Activated CD4-positive, alpha-beta T cell treated with anti-CD3 and anti-CD28 coated beads, Interleukin-2, amount 50 U/mL, for 1 hour (primary cell): ENCODE measurements at places on chromosomes 16 and 17.
A peak's percentile ranks its signal among the peaks of the same experiment; 100 is the strongest.

- DNase-seq, result no peak
Observed at GRCh38 chr16:57677622-57678369, 9.7 kb downstream of the ADGRG3 start.

- no peak for DNase-seq
Observed at GRCh38 chr17:17887752-17888304, 51.0 kb upstream of the SREBF1 start.

GRCh38 chr16:74774223-74775139 is at the start of gene FA2H:
Gene FA2H, minus strand, starts transcription at chr16:74774820. Its CDS starts 65 bp downstream, at chr16:74774755.
- DNase-seq, result peak; percentile 60

- peak; percentile 60 for DNase-seq
Observed at GRCh38 chr16:56657555-56658326, at the start of gene MT1F. Gene MT1F, plus strand, starts transcription at chr16:56657959. Its CDS starts 100 bp downstream, at chr16:56658059.

DNA sequence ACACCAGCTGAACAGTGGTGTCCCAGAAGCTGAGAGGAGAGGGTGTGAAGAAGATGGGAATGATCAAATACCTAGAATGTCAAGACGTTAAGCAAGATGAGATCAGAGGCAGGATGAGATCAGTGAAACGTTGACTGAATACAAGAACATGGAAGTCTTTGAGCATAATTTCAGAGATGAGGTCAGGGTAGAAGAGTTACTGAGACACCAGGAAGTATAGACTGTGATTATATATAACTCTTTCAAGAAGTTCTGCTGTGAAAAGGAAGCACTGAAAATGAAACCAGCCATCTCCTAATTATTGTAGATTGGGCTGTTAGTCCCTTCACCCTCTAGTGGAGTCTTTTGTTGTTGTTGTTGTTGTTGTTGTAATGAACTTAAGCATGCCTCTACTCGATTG is 9.1 kb downstream of the SHCBP1 start:
- no peak for DNase-seq

DNA sequence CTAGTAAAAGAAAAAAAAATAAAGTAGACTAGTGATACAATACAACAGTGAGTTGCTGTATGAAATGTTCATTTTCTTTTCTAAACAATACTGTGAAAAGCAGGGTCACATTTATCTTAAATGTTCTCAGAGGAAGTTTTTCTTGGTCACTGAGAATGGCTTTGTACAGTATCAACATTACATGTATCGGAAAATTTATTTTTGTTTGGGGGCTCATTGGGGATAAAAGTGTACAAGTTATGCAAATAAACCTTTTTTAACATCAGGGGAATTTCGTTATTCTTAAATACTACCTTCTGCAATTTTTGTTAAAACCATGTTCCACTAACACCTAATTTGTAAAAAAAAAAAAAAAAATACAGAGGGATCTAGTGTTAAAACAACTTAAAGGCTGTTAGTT is 8.7 kb upstream of the ZNF594 start:
- no peak for DNase-seq

GRCh38 chr17:36089888-36090836 is at the start of gene CCL3:
Gene CCL3, minus strand, starts transcription at chr17:36090143. Its CDS starts 85 bp downstream, at chr17:36090058.
- no peak for DNase-seq

- DNase-seq, result no peak
Observed at GRCh38 chr17:30957741-30958140, 13.1 kb upstream of the RNF135 start.

DNA sequence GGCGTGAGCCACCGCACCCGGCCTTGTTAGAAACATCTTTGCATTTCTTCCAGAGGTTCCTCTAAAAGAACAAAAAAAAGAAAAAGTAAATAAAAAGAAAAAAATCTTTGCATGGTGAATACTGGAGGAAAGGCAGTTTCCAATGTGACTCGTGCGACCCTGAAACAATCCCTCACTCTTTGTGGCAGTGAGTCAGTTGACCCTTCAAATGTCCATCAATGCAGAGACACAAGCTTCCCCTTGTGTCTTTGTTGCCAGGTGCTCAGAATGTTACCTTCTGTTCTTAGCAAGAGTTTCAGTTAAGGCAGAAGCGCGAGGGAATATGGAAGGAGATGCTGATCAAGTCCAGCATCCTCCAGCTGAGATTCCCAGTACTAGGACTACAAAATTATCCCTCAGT is 16.4 kb downstream of the CACNG4 start:
- DNase-seq, result no peak

GRCh38 chr16:69564845-69565670 is 708 bp upstream of the NFAT5 start:
- DNase-seq, result no peak

GRCh38 chr17:79786930-79787643 is 9.1 kb downstream of the CBX2 start:
- no peak for DNase-seq

- DNase-seq, result no peak
Observed at GRCh38 chr16:50340578-50340977, 28.2 kb downstream of the BRD7 start.

GRCh38 chr16:83998091-83998490 is 30.0 kb downstream of the NECAB2 start:
- DNase-seq, result no peak

- no peak for DNase-seq
Observed at GRCh38 chr16:8943966-8944759, 19.5 kb downstream of the USP7 start.

GRCh38 chr17:81961521-81962498 is 823 bp upstream of the NOTUM start:
- no peak for DNase-seq

DNA sequence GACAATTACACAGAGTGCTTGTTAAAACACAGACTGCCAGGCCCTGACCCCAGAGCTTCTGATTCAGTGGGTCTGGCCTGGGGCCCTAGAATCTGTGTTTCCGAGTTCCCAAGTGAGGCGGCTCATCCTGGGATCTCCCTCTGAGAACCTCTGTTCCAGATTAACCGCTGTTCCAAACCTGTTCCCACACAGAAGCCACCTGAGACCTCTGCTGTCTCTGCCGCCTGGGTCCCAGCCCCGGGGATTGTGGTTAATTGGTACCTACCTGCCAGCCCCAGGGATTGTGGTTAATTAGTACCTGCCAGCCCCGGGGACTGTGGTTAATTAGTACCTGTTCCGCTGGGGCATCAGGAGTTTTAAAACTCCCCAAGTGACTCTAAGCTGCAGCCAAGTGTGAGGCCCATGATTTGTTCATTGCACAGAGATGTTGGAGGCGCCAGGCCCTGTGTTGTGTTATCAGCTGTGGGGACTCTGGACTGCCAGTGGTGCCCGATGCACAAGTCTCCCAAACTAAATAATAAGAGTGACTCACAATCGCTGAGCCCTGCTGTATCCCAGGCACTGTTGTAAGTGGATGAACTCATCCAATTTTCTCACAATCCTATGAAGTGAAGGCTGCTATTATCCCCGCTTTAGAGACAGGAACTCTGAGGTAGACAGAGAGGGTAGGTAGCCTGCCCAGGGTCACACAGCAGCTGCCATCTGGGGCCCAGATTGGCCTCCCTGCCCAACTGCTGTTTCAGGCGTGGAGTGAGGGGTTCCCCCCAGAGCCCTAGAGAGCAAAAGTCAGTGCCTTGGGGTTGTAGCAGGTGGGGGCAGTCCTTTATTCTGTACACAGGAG is 219.7 kb downstream of the IRF8 start:
- no peak for DNase-seq

GRCh38 chr17:32331243-32332040 is 10.5 kb downstream of the C17orf75 start:
- no peak for DNase-seq

DNA sequence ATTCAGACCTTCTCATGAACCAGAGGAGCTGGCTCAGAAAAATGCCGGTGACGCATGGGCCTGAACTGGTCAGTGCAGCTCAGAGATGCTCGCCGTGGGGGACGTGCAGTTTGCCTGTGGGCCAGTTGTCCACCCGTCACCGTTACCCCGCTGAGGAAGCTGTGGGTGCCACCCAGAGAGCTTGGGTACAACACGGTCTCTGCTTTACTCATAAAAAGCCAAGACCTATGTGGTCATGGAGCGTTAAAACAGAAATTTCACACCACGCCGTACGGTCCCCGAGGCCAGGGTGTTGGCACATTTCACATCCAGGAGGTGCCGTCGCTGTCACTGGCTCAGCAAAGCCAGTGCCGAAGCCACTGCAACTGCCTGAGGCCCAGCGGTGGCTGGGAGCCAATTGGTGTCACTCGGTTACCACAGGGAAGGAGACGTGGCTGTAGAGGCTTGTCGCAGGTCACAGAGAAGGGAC is 120.9 kb downstream of the METRNL start:
- peak; percentile 37 for DNase-seq

DNA sequence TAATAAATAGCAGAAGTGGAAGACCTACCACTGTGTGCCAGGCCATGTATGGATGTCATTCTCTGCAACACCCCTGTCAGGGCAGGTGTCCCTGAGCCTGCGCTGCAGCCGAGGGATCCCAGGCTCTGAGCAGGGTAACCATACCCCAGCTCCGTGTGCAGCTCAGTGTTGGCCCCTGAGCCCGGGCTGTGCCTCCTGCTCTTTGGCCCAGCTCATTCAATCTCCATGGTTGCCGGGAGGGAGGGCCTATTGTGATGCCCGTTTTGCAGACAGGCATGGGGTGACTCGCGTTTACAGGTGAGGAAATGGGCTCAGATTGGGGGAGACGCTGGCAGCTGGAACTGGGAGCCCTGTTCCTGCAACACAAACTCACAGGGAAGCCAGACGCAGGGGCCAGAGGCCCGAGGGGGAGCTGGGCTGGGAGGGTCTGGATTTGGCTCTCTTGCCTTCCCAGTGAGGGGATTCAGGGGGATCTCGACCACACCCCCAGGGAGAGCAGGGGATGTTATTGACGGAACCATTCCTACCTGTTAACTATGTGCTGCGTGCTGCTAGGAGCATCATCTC is 190.5 kb downstream of the IRF8 start:
- DNase-seq, result no peak

- DNase-seq, result no peak
Observed at GRCh38 chr17:77454242-77455095, 313.7 kb downstream of the SEC14L1 start.

GRCh38 chr16:50724306-50724705 is 17.6 kb upstream of the CYLD start:
- no peak for DNase-seq

GRCh38 chr17:38864636-38865398 is 5.0 kb upstream of the LASP1 start:
- DNase-seq, result no peak

GRCh38 chr17:9544221-9544620 is 31.4 kb downstream of the STX8 start:
- DNase-seq, result no peak

GRCh38 chr16:87800497-87800896 is 34.7 kb upstream of the KLHDC4 start:
- DNase-seq, result no peak

- no peak for DNase-seq
Observed at GRCh38 chr17:15409721-15410250, 57.6 kb downstream of the CDRT4 start.

DNA sequence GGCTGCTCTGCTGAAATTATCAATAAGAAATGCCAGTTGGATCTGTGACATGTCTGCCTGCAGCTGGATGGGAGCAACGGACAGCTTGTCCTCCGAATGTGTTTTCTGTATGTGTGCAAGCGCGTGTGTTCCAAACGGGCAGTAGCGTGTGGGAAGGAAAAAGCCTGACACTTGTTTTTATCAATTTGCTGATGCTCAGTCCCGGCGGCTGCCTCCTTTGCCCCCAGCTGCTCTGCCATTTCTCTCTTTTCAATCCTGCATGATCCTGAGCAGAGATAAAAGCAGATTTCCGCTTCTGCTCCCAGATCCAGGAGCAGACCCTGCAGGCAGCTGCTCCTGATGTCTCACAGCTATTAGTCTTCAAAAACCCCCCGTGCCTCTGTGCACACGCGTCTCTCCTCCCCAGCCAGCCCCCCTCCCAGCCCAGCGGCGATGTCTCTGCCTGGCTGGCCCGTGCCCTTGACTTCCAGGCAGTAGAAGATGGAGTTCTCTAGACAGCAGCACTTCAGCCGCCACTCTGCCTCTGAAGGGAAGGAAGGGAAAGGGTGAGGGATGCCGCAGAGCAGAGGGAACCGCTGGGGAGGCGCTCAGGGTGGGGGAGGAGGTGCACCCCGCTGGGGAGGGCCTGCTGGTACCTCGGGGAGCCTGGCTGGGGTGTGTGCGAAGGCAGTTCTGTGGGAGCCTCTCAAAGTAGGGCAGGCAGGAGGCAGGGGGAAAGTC is 4.1 kb downstream of the PRCD start:
- no peak for DNase-seq

- no peak for DNase-seq
Observed at GRCh38 chr17:1362964-1363363, 37.1 kb downstream of the YWHAE start.

DNA sequence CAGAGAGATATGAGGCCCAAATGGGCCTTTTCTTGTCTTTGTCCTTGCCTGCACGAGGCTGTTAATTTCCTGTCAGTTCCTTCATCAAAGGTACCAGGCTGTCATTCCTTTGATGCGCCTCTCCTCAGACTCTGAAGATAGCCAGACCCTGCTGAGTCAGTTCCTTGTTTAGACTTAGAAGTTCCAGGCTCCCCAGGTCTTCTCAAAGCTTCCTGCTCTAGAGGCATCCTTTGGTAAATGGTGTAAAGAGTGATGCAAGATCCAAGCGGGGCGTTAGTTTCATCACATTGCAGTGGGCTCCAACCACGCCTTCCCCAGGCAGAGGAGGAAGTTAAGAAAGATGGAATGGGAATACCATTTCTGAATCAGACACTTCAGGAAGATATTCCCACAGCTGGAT is 4.0 kb upstream of the CDH11 start:
- no peak for DNase-seq

- no peak for DNase-seq
Observed at GRCh38 chr16:67781565-67781921, 24.8 kb downstream of the RANBP10 start.

DNA sequence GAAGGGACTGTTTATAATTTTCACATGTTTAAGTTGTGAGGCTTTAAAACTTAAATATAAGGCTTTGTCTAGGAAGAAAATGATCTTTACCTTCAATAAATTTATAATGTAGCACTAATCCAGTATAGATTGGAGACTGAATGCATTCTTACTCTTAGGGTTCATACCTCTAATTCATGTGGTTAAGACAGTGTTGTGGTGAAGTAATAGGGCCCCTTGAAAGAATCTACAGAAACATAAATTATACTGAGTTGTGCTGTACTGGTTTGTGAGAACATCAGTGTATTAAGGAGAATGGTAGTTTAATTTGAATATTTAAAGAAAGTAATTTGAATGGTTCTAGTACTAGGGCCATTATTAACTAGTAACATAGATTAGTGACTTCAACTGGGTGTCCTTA is 13.7 kb downstream of the HAPSTR1 start:
- no peak for DNase-seq

DNA sequence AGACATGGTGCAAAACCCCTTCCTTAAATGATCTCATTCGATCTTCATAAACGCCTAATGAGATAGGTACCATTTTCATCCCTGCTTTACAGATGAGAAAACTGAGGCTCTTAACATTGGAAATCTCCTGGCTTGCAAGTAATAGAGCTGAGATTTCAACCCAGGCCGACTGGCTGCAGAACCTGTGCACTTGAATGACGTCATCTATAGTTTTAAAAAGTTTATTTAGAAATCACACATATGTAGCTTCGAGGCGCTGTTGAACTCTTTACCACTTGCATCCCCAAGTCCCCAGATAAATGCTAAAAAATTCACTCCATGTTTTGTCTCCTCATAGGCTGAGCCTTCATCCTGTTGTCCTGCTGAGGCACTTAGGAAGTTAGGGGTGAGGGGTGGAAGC is 30.0 kb downstream of the CFAP52 start:
- DNase-seq, result no peak

- no peak for DNase-seq
Observed at GRCh38 chr16:10240854-10241613, 58.8 kb upstream of the GRIN2A start.

- DNase-seq, result no peak
Observed at GRCh38 chr16:27752241-27752640, 202.3 kb downstream of the KATNIP start.

- no peak for DNase-seq
Observed at GRCh38 chr17:56892333-56892732, 21.5 kb downstream of the TRIM25 start.

- DNase-seq, result no peak
Observed at GRCh38 chr17:67160791-67161190, 84.2 kb downstream of the HELZ start.
